Mesenteric fat pad (tissue), 1 donor: ENCODE measurements at places on chromosomes 5 and 9. TPM values are rescaled to one million over a fixed set of nuclear protein-coding genes. Genes with fewer than 3 reads are reported as not detected.

Gene LCN15
- total RNA-seq = 0.32 TPM

Gene ZNF879
- total RNA-seq = 3.3 TPM

Gene NTNG2
- total RNA-seq = 2.0 TPM

Gene SLC45A2
- not detected for total RNA-seq

Gene CDH6
- 1.3 TPM for total RNA-seq

Gene MARCOL
- not detected for total RNA-seq

Gene IL17B
- total RNA-seq = not detected
